Substantia nigra (tissue), 51 donors: ENCODE measurements at places on chromosomes 1 and 21.

GRCh38 chr1:164562511-164562910 lies 3.5 kb downstream of the PBX1 start:
- no peak for DNase-seq

DNA sequence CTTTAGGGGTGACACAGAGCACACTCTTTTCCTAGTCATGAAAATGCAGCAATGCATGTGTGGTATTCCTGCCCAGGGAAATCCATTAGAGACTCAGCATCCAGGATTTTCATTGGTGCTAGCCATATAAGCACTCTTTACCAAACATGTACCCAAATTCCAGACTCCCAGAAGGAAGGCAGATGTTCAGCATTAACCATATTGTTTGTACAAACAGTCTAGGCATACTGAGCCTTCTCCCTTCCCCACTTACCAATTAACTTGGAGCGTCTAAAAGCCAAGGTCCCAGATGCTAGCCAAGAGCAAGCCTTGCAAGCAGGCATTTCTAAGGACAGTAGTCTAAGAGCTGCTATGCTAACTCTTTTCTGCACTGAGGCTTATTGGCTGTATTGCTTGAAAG lies 27.9 kb downstream of the ZBED6 start:
- no peak for DNase-seq

- DNase-seq: no peak
Measured at GRCh38 chr1:236882678-236883077, 87.6 kb downstream of the MTR start.

- DNase-seq: no peak
Measured at GRCh38 chr1:246921481-246921880, 10.3 kb downstream of the AHCTF1 start.

- no peak for DNase-seq
Measured at GRCh38 chr1:87556326-87556725, 227.6 kb downstream of the LMO4 start.

DNA sequence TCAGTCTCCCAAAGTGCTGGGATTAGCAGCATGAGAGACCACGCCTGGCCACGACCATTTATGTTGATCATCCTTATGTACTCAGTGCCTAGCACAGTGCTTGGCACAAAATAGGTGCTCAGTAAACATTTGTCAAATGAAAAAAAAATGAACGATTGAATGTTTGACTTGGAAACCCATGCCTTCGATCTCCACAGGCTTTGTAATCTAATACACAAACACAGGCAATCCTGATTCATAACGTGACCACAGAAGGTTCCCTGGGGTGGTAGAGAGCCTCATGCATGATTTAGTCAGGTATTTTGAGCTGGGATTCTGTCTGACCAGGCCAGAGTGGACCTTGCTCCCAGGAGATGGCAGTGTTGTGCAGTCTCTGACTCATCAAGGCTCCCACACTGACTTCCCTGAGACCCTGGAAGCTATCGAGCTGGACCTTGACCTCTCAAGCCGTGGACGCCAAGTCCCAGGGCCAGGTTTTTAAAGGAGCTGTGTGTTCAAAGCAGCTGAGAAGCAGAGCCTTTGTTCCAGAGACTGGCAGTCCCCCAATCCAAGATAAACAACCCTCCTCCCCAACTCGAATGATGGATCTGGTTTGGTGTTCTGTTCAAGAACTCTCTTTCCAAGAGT lies 81.1 kb downstream of the PGM1 start:
- DNase-seq: peak; percentile 1

GRCh38 chr1:112460615-112461014 lies 48.1 kb upstream of the WNT2B start:
- no peak for DNase-seq

GRCh38 chr1:11869650-11870207 lies 11.0 kb upstream of the NPPB start:
- no peak for DNase-seq

DNA sequence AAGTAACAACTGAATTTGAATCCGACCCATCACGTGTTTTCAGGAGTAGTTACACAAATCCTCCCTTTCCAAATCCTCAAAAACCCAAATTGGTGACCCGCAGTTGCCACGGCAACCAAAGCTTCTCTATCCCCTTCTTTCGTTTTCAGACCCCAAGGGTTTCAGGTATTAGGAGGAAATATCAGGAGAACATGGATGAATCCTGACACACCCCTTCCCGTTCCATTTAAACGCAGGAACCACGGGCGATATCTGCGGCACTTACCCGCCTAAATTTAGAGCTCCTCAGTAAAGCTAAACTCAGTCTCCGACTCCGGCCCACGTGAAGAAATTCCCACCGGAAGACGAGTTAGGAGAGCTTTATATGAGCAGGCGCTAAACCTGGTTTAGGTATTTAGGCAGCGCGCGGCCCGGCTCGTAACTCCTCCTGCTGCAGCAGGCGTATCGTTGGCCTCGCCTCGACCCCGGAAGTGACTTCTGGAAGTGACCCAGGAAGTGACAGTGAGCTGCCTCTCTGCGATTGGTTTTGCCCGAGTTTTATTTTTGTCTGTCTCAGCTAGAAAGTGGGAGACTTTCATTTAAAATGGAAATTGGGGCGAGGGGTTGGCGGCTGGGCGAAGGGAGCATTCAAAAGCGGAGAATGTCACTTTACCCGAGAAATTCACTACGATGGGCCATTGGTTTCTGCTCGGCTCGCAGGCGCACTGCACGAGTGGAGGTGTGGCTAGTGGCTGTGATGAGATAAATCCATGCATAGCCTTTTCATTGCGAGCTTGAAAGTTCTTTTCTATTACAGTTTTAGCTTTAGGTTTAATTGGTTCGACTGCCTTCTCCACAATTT lies at the start of gene TAF1A:
TSS of gene TAF1A (minus strand) at position 472 of the 841 bp plus-strand sequence.
- DNase-seq: peak; percentile 73

DNA sequence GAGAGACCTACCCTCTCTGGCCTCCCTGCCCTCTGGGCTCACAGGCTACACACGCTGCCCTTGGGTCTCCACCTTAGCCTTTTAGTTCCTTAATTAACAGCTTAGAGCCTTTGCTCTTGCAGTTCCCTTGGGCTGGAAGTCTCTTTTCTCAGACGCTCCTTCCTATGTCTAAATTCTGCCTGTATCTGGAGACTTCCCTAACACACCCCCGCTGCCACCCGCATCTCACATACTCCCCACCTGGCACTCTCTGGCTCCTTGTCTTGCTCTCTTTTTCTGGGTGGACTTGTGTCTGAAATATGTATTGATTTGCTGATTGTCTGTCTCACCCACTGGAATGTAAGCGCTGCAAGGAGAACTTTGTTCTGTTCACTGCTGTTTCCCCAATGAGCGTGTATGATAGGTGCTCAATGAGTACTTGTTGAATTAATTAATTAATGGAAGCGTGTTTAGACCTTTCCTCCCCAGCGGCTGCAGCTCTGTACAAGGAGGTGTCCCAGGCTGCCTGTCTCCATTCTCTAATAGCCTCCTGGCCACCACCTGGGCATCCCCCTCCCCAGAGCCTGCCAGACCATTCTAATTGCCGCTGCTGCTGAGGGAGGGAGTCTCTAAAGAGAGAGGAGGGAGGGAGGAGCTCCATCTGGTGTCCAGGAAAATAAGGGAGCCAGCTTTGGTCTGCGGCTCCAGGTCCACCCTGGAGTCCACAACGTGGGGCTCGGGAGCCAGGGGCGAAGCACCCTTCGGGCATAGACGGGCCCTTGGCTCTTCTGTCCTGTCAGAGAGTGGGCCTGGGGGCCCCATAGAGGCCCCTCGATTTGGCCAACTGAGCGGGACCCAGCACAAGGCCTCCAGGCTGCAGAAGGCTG lies 95.4 kb downstream of the RNF220 start:
- peak; percentile 95 for DNase-seq
